Activated gamma-delta T cell treated with Interleukin-2 at 50 U/mL for 16 hours (primary cell): ENCODE measurements at places on chromosomes 1 and 21.

GRCh38 chr1:171868217-171868803, 27.0 kb downstream of the DNM3 start:
- no peak for DNase-seq

DNA sequence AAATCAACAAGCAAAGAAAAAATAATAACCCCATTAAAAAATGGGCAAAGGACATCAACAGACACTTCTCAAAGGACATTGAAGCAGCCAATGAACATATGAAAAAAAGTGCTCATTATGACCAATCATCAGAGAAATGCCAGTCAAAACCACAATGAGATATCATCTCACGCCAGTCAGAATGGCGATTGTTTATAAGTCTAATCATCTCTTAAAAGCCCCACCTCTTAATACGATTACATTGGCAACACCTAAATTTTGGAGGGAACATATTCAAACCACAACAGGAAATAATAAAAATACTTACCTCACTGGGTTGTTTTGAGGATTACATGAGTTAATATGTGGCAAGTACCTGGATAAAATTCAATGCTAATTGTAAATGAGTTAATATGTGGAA, 57.1 kb upstream of the PLPPR4 start:
- no peak for DNase-seq

- DNase-seq, result no peak
Measured at GRCh38 chr21:15848634-15849560, 119.1 kb downstream of the USP25 start.

DNA sequence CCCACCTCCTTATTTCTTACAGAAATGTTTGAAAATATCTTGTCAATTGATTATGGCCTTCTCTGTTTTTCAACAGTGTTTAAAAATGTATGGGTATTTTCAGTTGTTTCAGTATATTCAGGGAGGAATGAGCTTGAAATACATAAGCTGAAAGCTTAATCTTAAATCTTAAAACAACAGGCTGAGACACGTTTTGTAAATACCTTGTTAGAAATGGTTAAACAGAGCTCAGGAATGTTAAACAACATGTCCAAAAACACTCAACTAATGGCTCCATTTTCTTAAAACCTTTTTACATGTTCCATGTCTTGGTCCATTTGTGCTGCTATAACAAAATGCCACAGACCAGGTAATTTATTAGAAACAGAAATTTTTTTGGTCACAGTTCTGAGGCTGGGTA, 953.8 kb upstream of the ADGRL2 start:
- no peak for DNase-seq

DNA sequence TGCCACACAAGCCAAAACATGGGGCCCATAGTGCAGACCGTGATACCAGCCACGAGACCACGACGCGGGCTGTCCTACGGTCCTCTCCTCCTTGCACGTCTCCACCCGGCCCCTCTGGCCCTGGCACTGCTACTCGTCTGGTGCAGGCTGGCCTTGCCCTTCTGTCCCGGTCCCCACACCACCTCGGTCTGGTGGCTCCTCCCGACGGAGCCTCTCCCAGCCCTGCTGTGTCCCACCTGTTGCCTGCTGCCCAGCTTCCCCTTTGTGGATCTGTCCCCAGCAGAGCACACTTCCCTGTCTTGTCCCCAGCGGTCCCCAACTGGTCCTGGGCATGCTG, 50.5 kb downstream of the MORN1 start:
- no peak for DNase-seq

DNA sequence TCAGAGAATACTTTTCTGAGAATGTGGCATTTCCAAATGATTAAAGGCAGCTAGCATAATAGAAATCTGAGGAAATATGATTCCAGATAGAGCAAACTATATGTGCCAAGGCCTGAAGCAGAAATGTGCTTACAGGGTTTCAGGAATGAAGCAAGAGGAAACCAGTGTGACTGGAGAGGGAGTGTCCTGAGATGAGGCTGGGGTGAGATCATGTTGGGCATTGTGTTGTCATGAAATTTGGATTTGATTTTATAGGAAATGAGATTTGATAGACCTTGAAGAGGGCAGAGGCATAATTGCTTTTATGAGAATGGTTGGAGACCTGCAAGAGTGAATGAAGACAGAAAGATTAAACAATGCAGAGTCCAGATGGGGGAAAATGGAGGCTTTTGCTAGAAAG, 338.1 kb upstream of the SNX7 start:
- no peak for DNase-seq

- no peak for DNase-seq
Measured at GRCh38 chr1:183126000-183126366, 60.1 kb upstream of the LAMC2 start.

DNA sequence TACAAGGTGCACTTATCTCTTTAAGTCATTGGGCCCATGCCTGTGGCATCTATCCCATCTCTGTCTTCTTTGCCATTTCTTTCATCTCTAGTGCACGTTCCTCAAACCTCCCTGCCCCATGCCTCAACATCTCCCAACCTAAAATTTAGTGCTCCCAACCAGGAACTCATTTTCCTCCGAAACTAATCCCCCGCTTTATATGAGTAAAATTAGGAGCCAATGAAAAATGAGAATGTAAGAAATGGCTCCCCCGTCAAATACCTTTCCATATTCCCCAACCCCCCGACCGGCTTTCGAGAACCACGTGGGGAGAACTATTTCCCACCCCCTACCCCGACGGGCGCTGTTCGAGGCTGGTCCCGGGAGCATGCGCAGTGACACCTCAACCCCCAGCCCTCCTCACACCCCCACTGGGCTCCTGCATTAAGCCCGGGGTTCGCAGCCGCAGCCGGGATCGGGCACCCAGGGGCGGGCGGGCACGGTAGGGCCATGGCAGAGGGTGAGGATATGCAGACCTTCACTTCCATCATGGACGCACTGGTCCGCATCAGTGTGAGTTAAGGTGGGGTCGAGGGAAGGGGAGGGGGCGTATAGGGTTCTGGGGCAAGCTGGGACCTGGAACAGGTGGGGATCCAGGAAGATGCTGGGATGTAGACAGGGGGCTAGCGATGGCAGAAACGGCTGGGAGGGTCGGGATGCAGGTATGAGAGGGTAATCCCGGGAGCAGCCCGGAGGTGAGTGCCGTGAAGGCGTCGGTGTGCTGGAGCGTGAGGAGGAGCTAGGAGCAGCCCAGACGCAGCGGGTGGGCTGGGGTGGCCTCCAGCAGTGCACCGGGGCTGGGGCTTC, at the start of gene TRIM46:
TSS of gene TRIM46 (plus strand) at position 372 of the 846 bp plus-strand sequence. CDS start at position 490, 118 bp downstream.
- DNase-seq, result peak; percentile 48

DNA sequence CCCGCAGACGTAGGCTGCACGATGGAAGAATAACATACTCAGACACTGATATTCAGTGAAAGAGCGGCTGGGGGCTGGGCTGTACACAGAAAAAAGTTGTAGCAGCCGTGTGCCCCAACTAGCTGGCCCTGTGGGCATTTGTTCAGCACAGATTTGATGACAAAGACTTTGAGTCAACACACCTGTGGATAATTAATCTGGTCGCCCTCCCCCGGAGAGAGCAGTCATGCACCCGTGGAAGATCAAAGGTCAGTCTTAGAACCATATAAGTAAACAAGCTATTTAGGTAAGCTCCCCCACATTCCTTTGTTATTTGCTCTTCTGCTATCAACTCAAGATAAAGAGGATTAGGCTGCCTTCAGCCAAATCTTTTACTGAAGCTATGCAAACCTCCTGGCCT, 148.4 kb upstream of the HMCN1 start:
- DNase-seq, result no peak

- DNase-seq, result no peak
Measured at GRCh38 chr1:181111559-181111958, 23.1 kb downstream of the IER5 start.

DNA sequence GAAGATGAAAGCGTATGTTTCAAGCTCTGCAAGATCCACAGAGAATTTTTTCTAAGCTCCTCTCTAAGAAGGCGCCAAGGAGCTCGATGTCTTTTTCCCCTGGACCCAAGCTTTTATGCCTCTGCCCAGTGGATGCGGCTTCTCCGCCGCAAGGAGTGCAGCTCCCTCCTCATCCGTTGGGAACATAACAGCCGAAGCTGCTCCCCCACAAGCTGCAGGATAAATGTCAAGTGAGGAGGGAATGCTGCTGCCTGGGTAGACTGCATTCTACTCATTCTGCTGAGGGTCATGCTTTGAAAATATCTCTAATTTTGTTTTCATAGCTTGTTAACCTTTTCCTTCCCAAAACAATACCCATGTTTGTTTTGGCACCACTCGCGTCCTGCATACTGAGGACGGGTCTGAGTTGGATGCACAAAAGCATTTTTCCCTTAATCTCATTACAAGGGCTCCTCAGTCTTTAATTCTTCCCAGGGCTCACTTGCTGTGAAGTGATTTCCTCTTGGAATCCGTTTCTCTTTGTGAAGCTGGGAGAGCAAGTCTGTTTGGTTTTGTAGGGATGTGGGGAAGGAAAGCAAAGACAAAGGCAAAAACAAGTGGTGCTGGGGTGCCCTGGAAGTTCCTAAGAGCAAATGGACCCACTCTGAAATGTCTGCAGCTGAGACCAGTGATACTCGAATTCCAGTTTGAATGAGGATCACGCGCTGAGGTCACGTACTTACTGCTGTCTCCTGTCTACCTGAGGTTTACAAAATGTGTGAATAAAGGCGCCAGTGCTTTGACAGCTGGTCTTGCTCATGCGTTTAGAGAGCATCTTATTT, 134.0 kb upstream of the IRF2BP2 start:
- DNase-seq, result no peak

DNA sequence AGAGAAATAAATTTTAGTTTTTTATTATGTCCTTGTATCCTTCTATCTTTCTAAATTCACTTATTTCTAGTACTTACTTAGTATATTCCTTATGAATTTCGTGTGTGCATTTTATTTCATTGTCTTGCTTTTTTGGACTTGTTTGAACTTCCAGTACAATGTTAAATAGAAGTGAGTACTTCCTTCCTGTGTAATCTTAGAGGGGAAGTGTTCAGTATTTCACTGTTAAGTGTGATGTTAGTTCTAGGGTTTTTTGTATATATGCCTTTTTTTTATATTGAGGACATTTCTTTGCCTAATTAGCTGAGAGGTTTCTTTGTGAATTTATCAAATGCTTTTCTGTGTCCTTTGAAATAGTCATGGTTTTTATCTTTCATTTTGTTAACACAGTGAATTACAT, 10.7 kb downstream of the LYPLAL1 start:
- no peak for DNase-seq

- no peak for DNase-seq
Measured at GRCh38 chr1:112140743-112141142, 151.3 kb upstream of the KCND3 start.

DNA sequence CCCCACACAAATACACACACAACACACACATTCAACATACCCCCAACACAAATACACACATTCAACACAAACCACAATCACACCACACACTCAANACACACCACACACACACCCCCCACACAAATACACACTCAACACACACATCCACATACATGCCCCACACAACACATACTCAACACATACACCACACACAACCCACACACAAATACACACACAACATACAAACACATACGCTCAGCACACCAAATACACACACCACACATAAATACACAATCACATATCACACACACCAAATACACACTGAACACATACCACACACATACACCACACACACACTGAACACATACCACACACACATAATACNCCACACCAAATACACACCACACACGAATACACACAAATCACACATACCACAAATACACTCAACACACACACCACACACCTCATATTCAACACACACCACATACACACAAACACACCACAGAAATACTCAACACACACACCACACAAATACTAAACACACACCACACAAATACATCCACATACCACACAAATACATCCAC, 48.9 kb downstream of the PRDM15 start:
- no peak for DNase-seq

DNA sequence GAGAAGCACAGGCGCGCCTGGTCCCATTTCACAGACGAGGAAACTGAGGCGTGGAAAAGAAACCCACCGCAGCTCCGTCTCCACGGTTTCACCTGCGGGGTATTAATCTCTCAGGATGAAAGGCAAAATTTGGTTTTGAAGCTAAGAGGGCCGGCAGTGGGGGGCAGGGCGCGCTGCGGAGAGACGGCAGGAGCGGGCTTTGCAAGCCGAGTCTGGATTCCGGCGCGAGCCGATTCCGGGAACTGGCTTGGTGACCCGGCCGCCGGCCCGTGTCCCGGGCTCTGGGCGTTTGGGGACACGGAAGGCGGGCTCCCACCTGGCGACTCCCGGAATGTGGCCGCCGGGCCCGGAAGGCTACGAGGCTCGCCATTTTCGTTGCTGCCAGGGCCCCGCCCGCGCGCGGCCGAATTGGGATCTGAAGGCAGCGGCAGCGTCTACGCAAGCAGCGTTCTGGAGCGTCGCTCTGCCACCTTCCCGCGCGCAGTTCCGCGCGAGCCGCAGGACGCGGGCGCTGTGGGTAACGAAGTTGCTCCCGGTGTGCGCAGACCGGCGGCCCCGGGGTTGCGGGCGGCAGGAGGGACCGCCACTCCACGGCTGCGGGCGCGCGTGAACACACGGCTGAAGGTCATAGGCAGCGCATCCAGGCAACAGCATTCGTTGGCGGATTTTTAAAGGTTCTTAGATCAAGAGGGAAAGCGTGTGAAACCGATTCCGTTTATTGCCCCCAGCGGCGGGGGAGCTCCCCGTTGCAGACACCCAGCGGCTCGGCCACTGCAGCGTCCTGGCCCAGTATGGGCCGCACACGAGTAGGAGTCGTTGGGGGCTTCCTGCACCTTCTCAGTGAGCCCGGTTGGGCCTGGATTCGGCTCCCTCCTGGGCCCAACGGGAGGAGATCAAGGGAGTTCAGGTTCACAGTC, 5.4 kb upstream of the PRDM16 start:
- no peak for DNase-seq

GRCh38 chr1:54325703-54326461, 80.3 kb downstream of the SSBP3 start:
- DNase-seq, result no peak
